ENCODE measurements at places on chromosomes 16 and 17. TPM values are rescaled to one million over a fixed set of nuclear protein-coding genes. Genes with fewer than 3 reads are reported as not detected.

DNA sequence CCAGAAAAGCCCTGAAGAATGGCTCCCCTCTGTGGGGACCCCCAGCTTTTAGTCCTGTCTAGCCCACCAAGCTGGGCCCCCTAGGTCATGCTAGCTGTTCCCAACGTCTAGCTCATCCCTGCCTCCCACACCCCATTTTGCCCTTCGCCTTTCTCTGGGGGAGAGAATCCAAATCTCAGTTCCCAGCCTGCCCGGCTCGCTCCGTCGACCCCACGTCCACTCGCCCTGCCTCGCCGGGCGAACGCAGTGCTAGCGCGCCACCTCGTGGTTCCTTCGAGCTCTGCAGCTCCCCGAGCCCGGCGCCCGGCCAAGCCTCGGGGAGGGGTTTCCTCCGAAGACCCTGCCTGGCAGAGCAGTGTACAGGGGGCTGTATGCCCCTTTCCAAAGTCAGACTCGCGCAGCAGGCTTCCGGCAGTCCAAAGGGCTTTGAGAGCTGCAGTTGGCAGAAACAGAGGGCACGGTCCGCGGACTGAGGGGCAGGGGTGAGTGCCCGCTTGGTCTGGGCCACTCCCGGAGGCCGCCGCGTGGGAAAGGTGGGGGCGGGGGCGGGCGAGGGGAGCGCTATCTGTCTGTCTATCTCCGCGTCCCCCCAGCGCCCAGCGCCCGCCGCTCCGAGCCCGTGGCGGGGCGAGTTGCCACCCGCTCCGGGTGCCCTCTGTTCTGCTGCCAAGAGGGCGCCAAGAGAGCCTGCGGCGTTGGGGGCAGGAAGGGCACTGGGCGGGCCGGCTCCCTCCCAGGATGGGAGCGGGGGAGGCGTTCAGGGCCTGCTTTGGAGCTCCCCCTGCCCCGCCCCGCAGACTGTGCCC is 1.7 kb upstream of the DLX3 start:
- peaks cover 66% of the 10 kb centered on the region for H3K27me3 ChIP-seq
- peak overlapping the region; percentile 33 for H3K4me3 ChIP-seq
- no peak overlapping the region for H3K27ac ChIP-seq
- DNase-seq: no peak

DNA sequence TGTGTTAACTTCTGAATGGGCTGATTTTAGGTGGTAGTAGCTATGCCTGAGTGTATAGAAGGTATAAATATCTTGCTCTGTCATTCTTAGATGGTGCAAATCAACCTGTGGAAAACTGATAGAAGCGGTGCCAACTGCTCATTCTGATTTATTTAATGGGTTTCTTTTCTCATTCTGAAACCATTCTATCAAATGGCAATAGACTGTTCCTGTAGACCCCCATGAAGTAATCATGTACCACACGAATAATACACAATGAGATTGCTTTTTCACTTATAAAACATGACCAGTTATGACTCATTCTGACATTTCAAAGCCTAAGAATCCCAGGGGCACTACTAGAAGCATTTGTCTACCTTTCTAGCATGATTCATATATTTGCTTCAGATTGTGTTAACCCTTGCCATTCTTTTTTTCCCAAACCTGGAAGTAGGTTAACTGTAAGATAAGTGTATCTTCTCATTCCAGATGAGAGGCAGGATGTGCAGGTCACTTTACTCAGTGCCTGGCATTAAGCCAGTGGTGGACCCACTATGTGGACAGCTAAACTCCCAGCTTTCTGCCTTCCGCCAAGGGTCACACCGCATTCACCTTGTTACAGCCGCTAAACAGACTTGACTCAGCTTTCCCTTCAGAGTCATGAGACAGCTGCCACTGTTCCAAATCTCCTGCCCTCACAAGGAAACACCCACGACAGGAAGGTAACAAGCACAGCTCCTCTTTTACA is 16.4 kb upstream of the SLC16A11 start:
- no peaks in the 10 kb centered on the region for H3K27me3 ChIP-seq
- H3K36me3 ChIP-seq: no peaks in the 10 kb centered on the region

DNA sequence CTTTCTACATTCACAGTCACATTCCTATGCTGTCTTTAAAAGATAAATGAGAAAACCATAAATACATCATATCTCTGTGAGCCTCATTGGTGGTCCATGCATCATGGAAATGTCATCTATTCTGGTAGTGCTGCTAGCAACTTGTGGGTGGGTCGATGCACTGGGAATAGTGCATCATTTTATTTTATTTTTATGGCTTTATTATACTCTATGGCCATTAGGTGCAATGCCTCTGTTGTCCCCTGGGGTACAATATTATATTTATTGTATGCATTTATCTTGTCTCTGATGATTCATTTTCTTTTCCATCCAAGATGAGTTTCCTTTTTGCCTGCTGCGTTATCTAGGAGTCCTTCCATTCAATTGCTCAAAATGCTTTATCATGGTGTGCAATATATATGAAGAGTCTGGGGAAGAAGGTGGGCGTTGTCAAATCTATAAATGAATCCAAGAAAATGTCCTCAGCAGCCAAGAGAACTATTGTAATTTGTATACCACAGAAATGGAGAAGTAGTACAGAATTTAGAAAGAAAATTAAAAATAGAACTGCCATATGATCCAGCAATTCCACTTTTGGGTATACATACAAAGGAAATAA is 324.0 kb downstream of the KCNJ2 start:
- H3K27ac ChIP-seq: no peak overlapping the region
- no peaks in the 10 kb centered on the region for H3K36me3 ChIP-seq
- no peaks in the 10 kb centered on the region for H3K4me1 ChIP-seq
- H3K4me3 ChIP-seq: no peak overlapping the region

- H3K27me3 ChIP-seq: no peaks in the 10 kb centered on the region
- no peak overlapping the region for H3K27ac ChIP-seq
- no peaks in the 10 kb centered on the region for H3K4me1 ChIP-seq
Observed at GRCh38 chr17:39996800-39997199, 16.2 kb downstream of the PSMD3 start.

Gene YPEL2
- polyA plus RNA-seq: 1.4 TPM

Gene IRX6
- not detected for polyA plus RNA-seq

DNA sequence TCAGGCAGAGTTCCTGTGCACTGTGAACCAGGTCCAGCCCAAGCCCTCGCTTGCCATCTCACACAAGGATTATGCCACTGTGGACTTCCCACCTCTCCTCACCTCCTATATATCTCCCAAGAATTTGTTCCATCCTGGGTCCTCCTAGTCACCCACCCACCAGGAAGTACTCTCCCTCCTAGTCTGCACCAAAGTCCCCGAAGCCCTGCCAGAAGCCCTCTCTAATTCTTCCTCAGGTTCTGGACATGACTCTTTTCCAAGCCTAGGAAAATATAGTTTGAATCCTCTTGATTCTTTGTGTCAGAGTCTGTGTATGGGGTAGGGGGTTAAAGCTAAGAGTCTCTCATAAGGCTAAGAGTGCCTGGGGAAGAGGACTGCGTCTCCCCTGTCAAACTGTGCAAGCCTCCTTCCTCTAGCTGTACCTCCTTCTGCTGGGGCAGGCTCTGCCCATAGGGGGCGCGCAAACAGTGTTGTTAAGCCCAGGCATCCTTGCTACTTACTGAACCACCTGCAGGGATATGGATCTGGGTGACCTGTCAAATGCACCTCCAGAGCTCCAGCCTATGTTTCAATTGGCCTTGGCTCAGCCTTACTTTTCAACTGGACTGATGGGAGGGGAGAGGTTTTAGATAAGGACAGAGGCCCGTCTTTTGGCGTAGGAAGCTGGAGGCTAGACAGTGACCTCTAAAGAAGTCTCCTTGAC is 16.6 kb upstream of the DLX4 start:
- no peaks in the 10 kb centered on the region for H3K4me1 ChIP-seq
- H3K27ac ChIP-seq: no peak overlapping the region
- H3K36me3 ChIP-seq: no peaks in the 10 kb centered on the region
- H3K4me3 ChIP-seq: no peak overlapping the region
- DNase-seq: peak; percentile 50

Gene SLC13A2
- not detected for polyA plus RNA-seq

All from H1 (cell line).